ENCODE measurements at places on chromosomes 16 and 17. TPM values are rescaled to one million over a fixed set of nuclear protein-coding genes. Genes with fewer than 3 reads are reported as not detected.

Gene CRYM
- total RNA-seq: 0.63 TPM

Gene ATP6V0D1
- 100 TPM for total RNA-seq

Gene MRM1
- total RNA-seq: 8.3 TPM

Gene FBXL19
- 18.5 TPM for total RNA-seq

Gene KRT28
- total RNA-seq: not detected

Data from smooth muscle cell of the pulmonary artery (primary cell).